ENCODE measurements at places on chromosomes 3 and 15. TPM values are rescaled to one million over a fixed set of nuclear protein-coding genes. Genes with fewer than 3 reads are reported as not detected.

DNA sequence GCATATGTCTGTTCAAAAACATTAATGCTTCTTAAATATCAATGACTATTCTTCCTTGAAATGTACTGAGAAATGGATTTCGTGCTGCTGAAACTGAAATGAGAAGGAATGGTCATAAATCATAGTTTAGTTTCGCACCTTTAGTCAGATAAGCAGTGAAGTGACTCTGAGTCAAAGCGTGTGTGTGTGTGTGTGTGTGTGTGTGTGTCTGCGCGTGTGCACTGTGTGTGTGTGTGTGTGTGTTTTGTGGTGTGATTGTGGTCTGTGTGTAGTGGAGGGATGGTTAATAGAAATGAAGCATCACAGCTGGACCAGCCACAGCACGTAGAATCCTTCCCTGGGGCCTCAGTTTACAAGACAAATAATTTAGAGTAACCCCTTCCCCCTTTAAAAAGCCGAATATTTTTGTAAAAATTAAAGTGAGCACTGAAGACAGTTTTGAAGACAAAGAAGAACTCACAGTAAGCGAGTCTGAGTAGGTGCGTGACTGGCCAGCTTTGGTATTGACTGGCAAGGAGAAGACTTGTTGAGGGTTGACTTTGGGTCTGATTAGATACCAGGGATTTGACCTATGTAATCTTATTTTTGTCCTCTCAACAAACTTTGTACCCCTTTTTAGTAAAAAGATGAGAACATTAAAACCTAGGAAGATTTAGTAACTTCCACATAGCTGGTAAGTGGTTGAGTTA is 202.0 kb upstream of the IL12A start:
- DNase-seq = no peak

GRCh38 chr3:120125992-120126391 is 31.7 kb upstream of the GSK3B start:
- DNase-seq = no peak

DNA sequence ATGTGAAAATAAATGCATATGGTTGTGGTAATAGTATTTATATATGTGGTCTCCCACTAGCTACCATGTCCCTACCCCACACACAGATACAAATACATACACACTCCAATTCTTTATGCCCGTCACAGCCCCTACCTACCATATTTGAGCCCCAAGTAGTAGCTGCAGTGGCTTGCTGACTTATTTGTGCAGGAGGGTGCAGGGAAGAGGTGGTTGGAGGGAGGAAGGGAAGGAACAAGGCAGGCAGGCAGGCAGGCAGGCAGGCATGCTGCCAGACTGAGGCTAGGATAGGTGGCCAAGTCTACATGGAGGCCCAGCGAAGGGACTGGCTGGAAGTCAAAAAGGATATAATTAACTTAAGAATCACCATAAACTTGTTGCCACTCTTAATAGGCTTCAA is 82.9 kb downstream of the SCN11A start:
- DNase-seq = no peak

- DNase-seq = no peak
Observed at GRCh38 chr3:110533089-110533488, 538.5 kb upstream of the NECTIN3 start.

DNA sequence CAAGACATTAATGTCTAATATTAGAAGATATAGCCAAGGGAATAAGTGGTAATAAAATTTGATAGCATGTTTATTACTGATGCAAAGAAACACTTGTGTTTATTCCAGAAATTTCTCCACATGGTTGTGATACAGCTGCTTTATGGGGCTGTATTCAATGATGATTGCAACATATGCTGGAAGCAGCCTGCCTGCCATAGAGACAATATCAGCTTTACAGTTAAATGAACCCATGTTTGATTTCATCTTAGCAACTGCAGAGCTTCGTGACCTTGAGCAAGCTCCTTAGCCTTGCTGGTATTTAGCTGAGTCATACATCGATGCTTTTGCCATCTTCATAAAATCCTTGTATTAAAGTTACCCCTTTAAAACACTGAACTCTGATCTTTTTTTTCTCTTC is 168.1 kb upstream of the STAC start:
- DNase-seq = no peak

- no peak for DNase-seq
Observed at GRCh38 chr15:31403096-31403495, 76.5 kb downstream of the KLF13 start.

DNA sequence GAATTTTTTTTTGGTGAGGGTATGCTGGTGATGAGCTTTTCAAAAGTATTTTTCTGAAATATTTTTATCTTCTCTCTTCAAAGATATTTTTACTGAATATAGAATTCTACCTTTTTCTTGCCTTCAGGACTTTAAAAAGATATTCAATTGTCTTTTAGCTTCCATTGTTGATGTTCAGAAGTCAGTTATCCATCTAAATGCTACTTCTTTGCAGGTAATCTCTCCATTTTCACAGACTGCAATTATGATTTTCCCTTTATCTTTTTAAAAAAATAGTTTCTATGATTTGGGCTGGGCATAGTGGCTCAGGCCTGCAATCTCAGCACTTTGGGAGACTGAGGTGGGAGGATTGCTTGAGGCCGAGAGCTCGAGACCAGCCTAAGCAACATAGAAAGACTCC is 222.4 kb downstream of the IL20RB start:
- no peak for DNase-seq

GRCh38 chr3:27034255-27034654 is 334.9 kb downstream of the NEK10 start:
- DNase-seq = no peak

DNA sequence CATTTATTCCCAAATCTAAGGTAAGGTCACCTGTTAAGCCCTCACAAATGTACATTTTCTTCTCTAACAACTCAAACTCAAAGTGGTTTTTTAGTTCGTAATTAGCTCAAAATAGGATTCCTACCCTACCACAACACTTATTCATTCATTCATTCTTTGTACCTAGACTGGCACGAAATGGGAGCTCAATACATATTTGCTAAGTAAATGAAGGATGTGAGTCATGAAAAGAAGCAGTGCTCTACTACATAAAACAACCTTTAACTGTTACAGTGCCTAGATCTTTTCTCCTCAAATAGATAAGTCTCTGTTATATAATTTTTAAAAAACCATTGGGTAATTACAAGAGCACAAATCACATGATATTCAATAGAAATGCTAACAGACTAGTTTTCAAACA is 13.1 kb downstream of the RSL24D1 start:
- DNase-seq = no peak

DNA sequence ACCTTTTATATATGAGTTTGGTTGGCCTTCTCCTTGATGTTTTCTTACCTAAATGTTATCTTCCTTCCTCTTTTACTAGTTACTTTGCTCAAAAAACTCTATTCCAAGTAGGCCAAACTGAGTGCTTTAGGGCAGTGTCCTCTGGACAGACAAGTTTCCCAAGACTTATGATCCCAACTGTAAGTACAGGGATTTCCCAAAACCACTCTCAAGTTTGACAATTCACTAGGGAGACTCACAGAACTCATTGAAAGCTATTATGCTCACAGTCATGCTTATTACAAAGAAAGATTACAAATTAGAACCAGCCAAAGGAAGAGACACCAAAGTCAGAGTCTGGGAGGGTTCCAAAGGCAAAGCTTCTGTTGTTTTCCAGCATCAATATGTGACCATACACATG is 534.2 kb upstream of the ALCAM start:
- no peak for DNase-seq

DNA sequence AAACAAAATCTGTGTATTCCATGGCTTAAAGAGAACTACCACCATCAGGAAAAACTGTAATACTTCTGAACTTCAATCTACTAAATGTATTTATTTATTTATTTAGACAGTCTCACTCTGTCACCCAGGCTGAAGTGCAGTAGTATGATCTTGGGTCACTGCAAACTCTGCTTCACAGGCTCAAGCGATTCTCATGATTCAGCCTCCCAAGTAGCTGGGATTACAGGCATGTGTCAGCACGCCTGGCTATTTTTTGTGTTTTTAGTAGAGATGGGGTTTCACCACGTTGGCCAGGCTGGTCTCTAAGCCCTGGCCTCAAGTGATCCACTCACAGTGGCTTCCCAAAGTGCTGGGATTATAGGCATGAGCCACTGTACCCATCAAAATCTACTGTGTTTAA is 202.3 kb upstream of the POU1F1 start:
- no peak for DNase-seq

DNA sequence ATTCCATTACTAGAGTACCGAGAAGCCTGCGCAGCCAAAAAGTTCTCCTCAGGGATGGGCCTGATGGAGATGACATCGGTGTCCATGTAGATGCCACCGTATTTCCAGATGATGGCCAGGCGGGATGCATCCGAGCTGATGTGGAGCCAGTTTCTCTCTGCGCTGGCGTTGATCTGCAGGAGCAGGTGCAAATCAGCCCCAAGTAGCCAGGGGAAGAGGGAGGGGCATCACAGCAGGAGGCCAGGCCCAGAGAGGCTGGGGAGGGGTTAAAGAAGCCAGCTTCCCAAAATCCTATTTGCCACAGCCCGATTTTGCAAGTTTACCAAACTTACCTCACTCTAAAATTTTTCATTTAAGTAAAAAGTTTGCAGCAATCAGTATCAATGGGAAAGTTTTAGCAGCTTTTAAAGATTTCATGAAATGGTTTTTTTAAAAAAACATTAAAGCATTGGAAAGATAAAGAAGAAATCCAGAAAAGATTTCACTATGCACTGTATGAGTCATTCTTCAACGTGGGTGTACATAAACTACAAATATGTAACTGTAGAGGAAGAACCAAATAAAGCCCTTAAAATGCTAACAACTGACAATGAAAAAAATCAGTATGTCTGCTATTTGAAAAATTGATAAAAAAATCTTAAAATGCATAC is 7.4 kb downstream of the A4GNT start:
- no peak for DNase-seq

GRCh38 chr15:59722476-59722875 is 33.4 kb upstream of the BNIP2 start:
- DNase-seq = no peak

DNA sequence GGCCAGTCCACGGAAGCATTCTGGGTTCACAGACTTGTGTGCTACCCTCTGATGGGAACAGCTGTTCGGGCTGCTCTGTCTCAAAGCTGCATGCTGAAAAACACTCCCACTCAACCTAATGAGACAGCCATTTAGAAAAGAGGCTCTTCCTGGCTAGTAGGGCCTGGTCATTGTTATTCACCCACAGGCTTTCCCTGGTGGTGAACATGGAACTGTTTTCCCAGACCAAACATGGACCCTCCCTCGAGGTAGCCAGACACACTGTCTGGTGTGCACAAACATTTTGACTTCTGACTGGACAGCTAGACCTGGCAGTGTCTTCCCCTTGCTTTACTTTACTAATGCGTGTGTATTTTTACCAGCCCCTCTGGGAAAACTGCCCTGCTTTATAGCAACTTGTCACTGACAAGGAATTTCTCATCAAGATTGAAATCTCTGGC is 39.0 kb downstream of the MECOM start:
- no peak for DNase-seq

GRCh38 chr15:39585389-39585841 is 4.5 kb downstream of the THBS1 start:
- no peak for DNase-seq

GRCh38 chr3:31369637-31370379 is 162.9 kb upstream of the STT3B start:
- peak; percentile 36 for DNase-seq

DNA sequence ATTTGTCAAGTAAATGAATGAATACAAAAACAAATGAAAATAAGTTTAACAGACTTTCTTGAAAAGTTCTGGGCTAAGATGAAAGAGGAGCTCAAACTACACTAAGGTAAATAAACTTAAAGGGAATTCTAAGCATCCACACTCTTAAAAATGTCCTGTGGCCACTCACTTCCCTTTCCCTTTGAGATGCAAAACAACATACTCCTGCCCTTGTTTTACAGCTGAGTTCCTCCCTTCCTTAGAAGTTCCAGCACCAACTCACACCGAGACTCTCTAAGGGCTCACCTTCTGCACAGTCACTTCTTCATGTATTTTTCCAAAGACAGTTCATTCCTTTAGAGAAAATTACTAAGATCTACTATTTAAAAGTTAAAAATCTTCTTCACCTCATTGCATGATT is 123.3 kb upstream of the CMC1 start:
- no peak for DNase-seq

- no peak for DNase-seq
Observed at GRCh38 chr3:15630646-15631350, 29.3 kb downstream of the BTD start.

DNA sequence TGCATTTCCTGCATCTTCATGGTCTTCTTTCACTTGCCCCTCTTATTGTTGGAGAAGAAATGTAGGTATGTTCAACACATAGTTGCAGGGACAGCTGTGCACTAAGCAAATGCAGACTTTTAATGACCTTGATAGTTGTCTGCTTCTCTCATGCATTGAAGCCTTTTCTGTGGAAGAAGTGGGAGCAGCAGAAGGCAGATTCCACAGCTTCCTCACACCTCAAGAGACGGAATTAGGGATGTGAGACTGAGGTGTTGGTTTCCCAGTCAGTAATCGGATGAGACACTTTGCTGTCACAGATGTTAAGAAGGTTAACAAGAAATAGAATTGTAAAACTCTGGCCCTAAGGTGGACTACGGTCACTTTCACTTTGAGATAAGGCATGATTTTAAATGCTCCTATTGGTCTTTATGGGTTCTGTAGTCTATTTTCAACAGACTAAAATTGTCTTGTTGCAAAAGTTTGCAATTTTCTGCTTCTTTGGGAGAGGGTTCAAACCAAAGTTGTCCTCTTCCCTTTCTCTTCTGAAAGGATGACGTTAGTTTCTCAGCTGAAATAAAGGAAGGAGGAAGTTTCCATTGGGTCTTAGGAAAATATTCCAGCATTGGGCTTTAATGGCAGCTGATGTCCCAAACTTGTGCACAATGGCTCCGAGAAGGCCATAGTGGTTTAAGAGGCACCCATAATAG is 117.4 kb downstream of the LPP start:
- no peak for DNase-seq

DNA sequence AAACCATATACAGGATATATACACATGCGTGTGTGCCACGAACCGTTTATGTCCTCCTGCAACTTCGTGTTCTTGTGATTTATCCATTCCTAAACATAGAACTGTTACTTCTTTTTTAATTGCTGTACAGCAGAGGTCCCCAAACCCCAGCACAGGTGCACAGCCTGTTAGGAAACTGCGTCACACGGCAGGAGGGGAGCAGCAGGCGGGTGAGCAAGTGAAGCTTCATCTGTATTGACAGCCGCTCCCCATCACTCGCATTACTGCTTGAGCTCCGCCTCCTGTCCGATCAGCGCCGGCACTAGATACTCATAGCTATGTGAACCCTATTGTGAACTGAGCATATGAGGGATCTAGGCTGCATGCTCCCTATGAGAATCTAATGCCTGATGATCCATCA is 34.9 kb upstream of the NRROS start:
- DNase-seq = no peak

GRCh38 chr3:177279118-177279815 is 82.0 kb upstream of the TBL1XR1 start:
- DNase-seq = no peak

- DNase-seq = no peak
Observed at GRCh38 chr3:144774897-144775296, 803.3 kb downstream of the DIPK2A start.

Gene CCDC54
- not detected for total RNA-seq

Gene ISLR2
- total RNA-seq = not detected

Gene LYZL4
- not detected for total RNA-seq

Gene ADAMTS9
- total RNA-seq = 0.81 TPM

Gene SSUH2
- under 0.01 TPM for total RNA-seq

Gene CHRM5
- under 0.01 TPM for total RNA-seq

Gene ATP8B4
- 141 TPM for total RNA-seq

Gene ADAMTS17
- under 0.01 TPM for total RNA-seq

Gene SCG5
- 0.27 TPM for total RNA-seq

Gene TRPM1
- under 0.01 TPM for total RNA-seq

Gene AHSG
- not detected for total RNA-seq

Gene C3orf20
- under 0.01 TPM for total RNA-seq

Gene ECE2
- not detected for total RNA-seq

Gene TMC3
- total RNA-seq = not detected
